ENCODE measurements at places on chromosomes 5 and 9.
A peak's percentile ranks its signal among the peaks of the same experiment; 100 is the strongest.

- peak; percentile 45 for DNase-seq
Observed at GRCh38 chr5:131635684-131636572, 899 bp upstream of the RAPGEF6 start.

- no peak for DNase-seq
Observed at GRCh38 chr5:159309689-159310433, 20.4 kb downstream of the IL12B start.

- no peak for DNase-seq
Observed at GRCh38 chr9:35570709-35571504, 34.2 kb upstream of the TESK1 start.

DNA sequence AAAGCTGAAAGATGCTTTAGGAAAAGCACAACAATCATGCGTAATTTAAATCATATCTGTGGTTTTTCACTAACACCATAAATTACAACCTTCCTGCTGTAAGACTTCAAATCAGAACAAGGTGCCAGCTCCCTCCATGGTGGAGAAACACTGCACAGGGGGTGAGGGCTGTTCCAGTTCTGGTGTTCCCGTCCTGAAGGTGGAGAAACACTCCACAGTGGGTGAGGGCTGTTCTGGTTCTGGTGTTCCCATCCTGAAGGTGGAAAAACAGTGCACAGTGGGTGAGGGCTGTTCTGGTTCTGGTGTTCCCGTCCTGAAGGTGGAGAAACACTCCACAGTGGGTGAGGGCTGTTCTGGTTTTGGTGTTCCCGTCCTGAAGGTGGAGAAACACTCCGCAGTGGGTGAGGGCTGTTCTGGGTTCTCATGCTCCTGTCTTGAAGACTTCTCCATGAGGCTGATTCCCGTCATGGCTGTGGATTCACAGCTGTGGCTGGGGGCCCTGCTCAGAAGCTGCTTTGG lies 12.9 kb downstream of the PLEKHG4B start:
- no peak for DNase-seq

- no peak for DNase-seq
Observed at GRCh38 chr9:107982001-107982400, 492.4 kb upstream of the KLF4 start.

DNA sequence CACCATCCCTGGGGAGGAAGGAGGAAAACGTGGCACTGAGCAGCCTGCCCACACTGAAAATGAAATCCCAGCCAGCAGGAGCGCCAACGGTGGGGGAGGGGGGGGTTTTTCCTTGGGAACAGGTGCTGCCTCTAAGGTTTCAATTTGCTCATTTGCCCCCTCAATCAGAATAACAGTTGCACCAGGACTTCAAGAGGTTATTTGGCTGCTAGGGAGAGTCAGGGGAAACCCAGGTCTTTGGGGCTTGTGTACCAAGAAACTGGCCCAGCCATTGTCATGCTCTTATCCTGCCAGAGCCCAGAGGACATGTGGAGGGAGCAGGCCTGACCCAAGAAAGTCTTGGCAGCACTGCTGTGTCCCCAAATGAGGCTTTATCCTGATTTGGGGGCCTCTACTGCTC lies 66.5 kb downstream of the NDFIP1 start:
- no peak for DNase-seq

DNA sequence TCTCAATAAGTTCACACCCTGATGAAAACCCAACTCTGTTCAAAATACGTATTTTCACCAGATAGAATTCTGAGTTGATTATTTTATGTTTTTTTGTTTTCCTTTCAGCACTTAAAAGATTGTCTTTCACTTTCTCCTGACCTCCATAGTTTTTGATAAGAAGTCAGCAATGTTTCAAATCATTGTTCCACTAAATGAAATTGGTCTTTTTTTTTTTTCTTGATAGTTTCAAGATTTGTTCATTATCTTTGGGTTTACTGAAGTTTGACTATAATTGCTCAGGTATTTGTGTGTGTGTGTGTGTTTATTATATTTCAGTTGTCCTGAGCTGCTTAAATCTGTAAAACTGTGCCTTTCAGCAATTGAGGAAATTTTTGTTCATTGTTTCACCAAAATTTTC lies 498.7 kb downstream of the TLE1 start:
- no peak for DNase-seq

DNA sequence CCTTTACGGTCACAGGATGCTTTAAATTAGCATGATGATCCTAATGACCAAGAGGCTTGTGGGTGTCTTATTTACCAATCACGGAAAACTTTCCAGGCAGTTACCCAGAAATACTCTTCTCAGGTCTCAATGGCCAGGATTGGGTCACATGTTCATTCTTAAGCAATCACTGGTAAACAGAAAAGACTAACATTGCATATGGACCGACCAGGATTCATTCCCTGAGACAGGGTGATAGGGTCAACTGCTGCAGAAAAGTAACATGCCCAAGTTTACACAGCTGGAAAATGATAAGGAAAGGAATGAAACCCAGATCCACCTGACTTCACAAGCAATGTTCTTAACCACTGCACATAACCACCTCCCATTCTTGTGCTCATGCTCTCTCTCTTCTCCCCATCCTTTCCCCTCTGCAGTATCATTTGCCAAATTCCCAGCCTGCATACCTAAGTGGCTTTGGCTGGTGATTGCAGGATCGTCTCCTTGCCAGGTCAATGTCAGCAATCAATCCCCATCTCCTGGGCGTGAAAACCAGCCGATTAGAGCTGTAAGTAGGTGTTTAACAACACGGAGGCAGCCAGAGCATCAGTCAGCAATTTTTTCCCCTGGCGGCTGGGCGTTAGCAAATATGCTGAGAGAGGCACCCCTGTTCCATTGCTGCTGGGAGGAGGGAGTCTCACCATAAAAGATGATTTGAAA lies 219.4 kb downstream of the NMUR2 start:
- DNase-seq = no peak

- no peak for DNase-seq
Observed at GRCh38 chr5:2894316-2894715, 142.8 kb upstream of the IRX2 start.

GRCh38 chr5:109691996-109692395 lies 2.3 kb downstream of the MAN2A1 start:
- DNase-seq = peak; percentile 19

DNA sequence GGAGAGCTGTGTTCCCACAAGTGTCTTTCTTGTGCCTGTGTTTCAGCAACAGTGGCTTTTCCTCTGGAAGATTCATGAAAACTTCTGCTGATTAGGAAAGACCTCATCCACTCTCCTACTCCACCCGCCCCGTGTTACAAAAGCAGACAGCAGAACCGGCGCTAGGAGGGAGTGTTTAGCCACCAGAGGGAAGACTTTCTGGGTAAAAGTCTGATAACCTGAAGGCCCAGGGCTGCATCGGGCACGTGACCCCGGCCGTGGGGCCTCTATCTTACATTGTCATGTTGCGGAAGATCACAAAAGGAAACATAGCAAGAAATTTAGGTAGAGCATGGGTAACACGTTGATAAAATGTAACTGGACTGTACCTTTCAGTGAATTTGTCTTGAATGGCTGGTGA lies 32.0 kb upstream of the DMRT2 start:
- DNase-seq = peak; percentile 85

DNA sequence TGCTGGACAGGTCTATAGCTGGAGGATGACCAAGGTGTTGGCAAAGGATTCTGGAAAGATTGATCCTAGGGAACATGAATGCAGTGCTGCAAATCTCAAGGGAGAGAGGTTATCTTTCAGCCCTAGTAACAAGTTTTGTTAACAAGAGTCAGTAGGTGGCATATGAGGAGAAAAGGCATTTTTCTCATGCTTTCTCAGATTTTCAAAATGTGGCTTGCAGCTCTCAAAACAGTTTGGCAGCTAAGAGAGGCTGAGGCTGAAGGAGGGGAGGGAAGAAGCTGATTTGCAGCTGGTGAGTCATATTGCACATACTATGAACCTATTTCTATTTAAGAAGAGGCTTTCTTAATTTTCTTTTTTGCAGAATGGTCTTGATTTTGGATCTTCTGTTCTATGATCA lies 64.3 kb upstream of the PCA3 start:
- no peak for DNase-seq

GRCh38 chr5:103016167-103016566 lies 103.8 kb downstream of the GIN1 start:
- no peak for DNase-seq

GRCh38 chr5:7976411-7977190 lies 107.7 kb downstream of the MTRR start:
- no peak for DNase-seq

- DNase-seq = no peak
Observed at GRCh38 chr5:85967681-85968080, 650.1 kb upstream of the COX7C start.

DNA sequence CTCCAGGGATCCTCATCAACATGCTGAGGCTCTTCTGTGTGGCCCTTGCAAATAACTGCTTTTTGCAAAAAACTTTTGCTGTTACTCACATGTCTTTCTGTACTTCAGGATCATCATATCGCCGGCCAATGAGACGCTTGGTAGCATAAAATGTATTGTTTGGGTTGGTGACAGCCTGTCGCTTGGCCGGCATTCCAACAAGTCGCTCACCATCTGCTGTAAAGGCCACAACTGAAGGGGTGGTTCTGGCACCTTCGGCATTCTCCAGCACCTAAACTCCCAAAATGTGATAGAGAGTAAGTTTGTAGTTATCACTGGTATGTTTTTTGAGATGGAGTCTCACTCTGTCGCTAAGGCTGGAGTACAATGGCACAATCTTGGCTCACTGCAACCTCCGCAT lies 4.3 kb downstream of the HSPA9 start:
- no peak for DNase-seq

GRCh38 chr9:76650692-76651091 lies 113.5 kb upstream of the PCA3 start:
- peak; percentile 70 for DNase-seq

- DNase-seq = no peak
Observed at GRCh38 chr9:106626936-106627335, 236.0 kb upstream of the ZNF462 start.

DNA sequence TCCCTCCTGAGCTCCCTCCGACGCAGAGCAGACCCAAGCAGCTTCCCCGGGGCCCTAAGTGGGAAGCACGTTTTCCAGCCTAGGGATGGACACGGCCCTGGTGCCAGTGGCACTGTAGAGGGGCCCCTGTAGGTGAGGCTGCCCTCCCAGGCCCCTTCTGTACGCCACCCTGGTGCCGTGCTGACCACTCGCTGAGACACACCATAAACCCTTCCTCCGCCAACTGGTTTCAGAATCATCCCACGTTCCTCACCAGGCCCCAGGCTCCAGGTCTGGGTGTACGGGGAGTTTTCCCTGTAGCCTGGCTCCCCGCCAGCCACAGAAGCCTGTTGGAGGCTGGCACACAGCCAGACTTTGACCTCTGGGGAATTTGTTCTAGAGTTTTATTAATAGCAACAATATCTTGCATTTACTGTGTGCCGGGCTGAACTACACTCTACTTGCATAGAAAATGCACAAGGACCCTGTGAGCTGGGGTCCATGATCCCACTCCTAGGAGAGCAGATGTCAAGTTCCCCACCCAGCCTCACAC lies 18.2 kb upstream of the WDR38 start:
- no peak for DNase-seq

DNA sequence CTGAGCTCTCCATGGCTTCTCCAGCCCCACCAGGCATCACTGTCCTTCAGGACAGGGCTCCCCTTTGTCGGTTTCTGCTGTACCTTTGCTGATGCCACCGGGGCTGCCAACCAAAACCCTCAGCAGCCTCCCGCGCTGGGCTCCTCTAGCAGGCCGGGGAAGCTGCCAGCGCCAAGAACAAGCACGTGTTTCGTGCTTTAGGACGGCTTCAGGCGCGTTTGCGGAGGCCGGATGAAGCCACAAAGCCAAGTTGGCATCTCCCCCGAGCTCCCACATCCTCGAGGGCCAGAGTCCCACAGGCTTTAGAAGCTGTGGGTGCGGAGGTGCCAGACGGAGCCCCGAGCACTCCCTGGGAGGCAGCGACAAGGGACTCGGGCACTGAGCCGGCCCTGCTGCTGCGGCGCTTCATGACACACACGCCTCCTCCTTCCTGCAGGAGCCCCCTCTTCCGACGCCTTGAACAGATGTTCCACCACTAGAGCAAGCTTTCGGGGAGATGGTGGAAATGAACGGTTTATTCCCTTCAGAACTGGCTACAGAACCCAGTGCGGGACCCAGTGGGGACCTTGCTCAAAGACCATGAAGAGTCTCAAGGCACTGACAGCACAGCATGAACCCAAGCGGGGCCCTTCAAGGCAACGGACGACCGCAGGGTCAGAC lies 36.7 kb downstream of the SARDH start:
- DNase-seq = no peak

GRCh38 chr5:157350939-157351801 lies 85.2 kb downstream of the CYFIP2 start:
- no peak for DNase-seq

- DNase-seq = no peak
Observed at GRCh38 chr9:135290086-135290485, 189.5 kb upstream of the PPP1R26 start.

DNA sequence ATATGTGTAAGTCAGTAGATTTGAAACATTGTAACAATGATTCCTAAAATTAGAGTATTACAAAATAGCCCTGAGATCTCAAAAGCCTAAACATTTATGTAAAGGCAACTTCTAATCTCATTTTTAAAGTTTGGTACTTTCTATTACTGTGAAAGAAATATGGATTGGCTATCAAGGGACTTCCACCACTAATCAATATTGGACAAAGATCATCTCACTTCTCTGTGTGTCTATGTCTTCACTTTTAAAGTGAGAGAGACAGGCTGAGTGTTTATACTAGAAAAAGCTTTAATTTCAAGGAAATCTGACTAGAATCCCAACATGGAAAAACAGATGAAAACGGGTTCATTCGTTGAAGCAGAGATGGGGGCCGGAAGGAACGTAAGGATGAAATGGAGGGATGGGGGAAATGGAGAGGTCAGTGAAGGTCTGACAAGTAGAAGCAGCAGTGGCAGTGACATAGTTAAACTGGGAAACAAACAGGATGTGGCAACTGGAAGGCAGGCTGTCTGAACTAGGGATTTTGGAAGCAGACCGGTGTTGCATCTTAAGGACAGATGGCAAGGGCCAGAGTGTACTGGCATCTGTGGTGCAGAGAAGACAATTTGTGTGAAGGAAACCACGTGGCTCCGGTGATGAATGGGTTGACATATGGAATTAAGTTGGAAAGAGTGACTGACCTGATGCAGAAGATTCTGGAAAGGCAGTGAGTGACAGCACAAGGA lies 60.8 kb downstream of the PDE4D start:
- no peak for DNase-seq

DNA sequence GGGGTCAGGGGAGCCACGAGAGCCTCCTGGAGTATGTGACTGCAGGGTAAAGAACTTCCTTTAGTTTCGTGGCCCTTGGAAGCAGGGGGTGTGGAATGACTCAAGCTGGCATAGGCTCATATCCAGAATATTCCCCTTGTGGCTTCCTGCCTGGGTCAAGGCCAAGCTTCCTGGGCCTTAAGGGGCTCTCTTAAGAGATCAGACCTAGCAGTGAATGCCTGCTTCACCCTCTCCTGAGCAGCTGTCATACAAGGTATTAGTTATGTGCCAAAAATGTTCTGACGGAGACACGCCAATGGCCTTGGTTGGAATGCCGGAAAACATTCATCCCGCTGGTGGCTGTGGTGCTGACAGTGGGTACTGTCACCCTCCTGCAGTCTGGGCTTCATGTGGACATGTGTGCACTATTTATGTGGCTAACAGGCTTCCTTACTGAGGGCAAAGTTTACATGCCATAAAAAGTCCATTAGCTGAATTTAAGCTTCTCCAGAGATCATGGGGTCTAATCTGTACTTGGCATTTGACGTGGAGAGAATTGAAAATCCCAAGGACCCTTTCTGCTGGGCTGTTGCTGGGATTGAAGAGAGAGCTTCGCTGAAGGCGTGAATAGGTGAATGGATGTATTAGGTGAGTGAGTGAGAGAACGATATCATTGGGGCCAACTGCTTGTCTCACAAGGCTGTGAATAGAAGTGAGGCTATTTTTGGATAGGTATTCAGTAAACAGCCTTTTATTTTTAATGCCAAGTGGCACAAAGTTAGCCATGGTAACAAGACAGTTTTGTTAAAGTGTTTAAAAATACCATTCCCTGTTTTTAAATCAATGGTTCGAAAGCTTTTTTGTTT lies 156.8 kb downstream of the MACROH2A1 start:
- no peak for DNase-seq

All from NB4 (cell line).